ENCODE measurements at places on chromosomes 2 and 18. TPM values are rescaled to one million over a fixed set of nuclear protein-coding genes. Genes with fewer than 3 reads are reported as not detected.

GRCh38 chr18:59715966-59716369, 18.7 kb upstream of the CCBE1 start:
- no peak for DNase-seq
- no peak overlapping the region for H3K4me3 ChIP-seq
- H3K4me1 ChIP-seq = no peaks in the 10 kb centered on the region
- H3K27ac ChIP-seq = no peak overlapping the region
- no peaks in the 10 kb centered on the region for H3K27me3 ChIP-seq

GRCh38 chr2:64101141-64101591, 43.1 kb downstream of the PELI1 start:
- no peak overlapping the region for H3K4me3 ChIP-seq
- H3K27me3 ChIP-seq = no peaks in the 10 kb centered on the region
- no peak overlapping the region for H3K27ac ChIP-seq
- H3K36me3 ChIP-seq = peaks cover 50% of the 10 kb centered on the region

GRCh38 chr2:235055891-235056516, 104.2 kb downstream of the SH3BP4 start:
- no peak for DNase-seq
- no peaks in the 10 kb centered on the region for H3K27me3 ChIP-seq
- peaks cover 27% of the 10 kb centered on the region for H3K36me3 ChIP-seq
- no peak overlapping the region for H3K4me3 ChIP-seq

DNA sequence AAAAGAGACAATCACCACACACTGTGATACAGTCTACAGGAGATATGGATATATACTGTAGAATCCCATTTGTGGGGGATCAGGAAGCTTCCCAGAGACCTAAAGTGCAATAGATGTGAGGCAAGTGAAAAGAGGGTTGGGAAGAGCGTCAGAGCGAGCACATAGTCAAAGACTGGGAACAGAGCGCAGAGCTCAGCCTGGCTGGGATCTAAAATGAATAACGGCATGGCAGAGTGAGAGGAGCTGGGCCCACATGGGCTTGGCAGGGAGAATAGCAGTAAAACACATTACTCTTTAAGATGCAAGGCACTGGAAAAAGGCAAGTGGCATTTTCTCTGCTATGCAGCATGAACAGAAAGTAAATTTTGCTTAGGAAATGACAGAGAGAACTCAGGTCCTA, 52.4 kb upstream of the BCL11A start:
- H3K27ac ChIP-seq = no peak overlapping the region
- H3K27me3 ChIP-seq = no peaks in the 10 kb centered on the region
- H3K36me3 ChIP-seq = no peaks in the 10 kb centered on the region

GRCh38 chr2:179995741-179996515, 11.2 kb downstream of the CWC22 start:
- H3K4me3 ChIP-seq = no peak overlapping the region
- no peak for DNase-seq
- no peak overlapping the region for H3K27ac ChIP-seq
- H3K4me1 ChIP-seq = no peaks in the 10 kb centered on the region
- no peaks in the 10 kb centered on the region for H3K27me3 ChIP-seq

DNA sequence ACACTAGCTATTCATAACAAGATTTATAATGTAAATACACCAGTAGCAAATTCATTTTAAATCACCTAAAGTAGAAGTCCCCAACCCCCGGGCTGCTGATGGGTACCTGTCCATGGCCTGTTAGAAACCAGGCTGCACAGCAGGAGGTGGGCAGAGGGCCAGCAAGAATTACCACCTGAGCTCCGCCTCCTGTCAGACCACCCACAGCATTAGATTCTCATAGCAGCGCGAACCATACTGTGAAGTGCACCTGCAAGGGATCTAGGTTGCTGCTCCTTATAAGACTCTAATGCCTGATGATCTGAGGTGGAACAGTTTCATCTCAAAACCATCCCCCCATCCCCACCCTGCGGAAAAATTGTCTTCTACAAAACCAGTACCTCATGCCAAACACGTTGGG, 71.3 kb downstream of the KANSL1L start:
- H3K4me3 ChIP-seq = no peak overlapping the region
- no peaks in the 10 kb centered on the region for H3K27me3 ChIP-seq
- no peaks in the 10 kb centered on the region for H3K4me1 ChIP-seq

DNA sequence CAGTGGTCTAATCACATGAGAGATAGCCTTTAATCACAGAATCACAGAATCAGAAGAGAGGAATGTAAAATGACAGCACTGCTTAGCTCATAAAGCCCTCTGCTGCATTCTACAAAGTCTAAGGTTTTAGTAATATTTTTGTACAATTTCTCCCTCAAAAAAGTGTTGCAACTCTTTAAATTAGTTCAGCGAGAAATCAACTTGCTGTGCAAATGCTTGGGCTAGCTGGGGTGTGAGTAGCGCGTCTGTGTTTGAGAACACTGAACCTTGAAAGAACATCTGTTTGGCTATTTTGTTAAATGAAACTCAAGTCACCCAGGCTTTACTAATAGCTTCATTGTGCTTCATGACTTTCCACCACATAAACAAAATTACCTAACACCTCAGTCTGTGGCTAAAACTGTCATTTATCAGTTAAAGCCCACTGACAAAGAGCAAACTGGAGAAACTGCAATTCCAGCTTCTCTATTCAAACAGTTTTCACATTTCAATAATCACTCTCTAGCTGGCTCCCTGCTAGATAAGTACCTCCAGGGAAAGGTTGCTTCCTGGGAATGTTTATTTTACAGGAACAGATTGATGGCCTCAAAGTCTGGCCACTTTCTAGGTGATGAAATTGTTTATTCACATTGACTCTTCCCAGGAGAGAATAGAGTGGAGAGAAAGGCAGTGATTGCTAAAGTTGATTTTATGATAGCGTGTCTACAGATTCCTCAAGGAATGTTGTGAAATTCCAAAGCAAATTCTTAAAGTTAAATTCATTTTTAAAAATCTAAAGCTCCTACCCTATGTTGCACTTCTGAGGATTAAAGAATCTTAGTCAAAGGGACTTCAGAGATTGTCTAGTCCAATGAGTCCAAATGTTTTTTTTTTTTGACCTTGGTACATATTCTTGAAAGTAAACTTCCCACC, 36.0 kb upstream of the STAT1 start:
- H3K36me3 ChIP-seq = no peaks in the 10 kb centered on the region
- no peak for DNase-seq
- H3K4me1 ChIP-seq = peaks cover 24% of the 10 kb centered on the region
- H3K27me3 ChIP-seq = no peaks in the 10 kb centered on the region

DNA sequence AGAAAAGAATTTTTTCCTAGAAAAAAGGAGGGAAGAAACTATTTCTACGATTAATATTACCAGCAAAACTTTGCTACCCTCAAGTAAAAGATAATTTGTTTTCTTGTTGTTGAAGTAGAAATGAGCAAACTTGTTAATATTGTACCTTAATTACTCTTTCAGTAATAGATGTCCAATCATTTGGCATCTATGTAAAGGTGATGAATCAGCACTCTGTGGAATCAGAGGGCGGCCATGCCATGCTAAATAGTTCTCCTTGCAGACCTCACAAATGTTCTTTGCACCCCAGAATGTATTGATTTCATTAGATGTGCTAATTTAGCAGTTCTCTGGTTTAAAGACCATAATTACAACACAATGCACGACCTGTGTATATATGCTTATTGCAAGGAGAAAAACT, 29.1 kb upstream of the THSD7B start:
- H3K27me3 ChIP-seq = no peaks in the 10 kb centered on the region
- DNase-seq = no peak
- no peaks in the 10 kb centered on the region for H3K4me1 ChIP-seq
- H3K27ac ChIP-seq = no peak overlapping the region
- H3K36me3 ChIP-seq = no peaks in the 10 kb centered on the region
- no peak overlapping the region for H3K4me3 ChIP-seq

DNA sequence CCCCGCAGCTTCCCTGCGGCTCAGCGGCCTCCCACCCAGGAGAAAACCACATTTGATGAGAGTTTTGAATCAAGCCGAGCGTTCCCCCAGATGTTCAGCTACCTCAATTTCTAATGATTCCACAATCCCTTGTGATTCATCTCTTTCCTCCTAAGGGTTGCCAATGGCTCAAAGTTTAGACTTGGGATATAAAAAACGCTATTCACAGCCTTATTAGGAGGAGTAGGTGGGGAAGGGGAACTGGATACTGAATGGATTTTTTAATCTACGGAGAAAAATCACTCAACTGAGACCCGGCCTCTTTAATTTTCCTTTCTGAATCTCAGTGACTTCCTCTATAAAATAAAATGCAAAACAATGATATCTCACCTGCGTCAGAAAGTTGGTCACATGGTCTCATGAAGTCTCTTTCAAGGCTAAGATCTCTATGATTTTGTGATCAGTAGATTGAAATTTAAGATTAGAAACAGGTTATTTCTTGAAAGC, 192.6 kb upstream of the TCF4 start:
- peaks cover 16% of the 10 kb centered on the region for H3K4me1 ChIP-seq
- DNase-seq = no peak
- H3K27me3 ChIP-seq = no peaks in the 10 kb centered on the region
- H3K36me3 ChIP-seq = no peaks in the 10 kb centered on the region

DNA sequence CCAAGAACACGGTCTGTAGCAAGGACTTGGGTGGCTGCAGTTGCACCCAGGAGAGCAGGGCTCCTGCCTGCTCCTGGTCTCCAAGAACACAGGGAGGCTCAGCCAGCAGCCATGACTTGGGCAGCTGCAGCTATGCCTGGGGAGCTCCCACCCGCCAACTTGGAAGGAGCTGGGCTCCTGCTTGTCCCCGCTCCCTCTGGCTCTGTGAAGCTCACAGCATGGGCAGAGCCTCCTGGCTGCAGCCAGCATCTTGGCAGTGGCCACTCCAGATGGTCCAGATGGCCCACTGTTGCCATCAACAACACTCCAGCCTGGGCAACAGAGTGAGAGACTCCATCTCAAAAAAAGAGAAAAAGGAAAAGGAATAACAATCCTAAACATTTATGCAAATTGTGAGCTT, 5.2 kb downstream of the ZSCAN30 start:
- peaks cover 7% of the 10 kb centered on the region for H3K4me1 ChIP-seq
- H3K27me3 ChIP-seq = no peaks in the 10 kb centered on the region
- H3K36me3 ChIP-seq = peaks cover 6% of the 10 kb centered on the region
- no peak overlapping the region for H3K27ac ChIP-seq
- no peak overlapping the region for H3K4me3 ChIP-seq

ARHGAP25 gene
- total RNA-seq = 48.5 TPM

CMPK2 gene
- 43.3 TPM for total RNA-seq

CREG2 gene
- total RNA-seq = not detected

UGT1A4 gene
- not detected for total RNA-seq
